A549 treated with CORT108297 at 1 μM for 4 hours (cell line): ENCODE measurements at places on chromosomes 3 and 15. TPM values are rescaled to one million over a fixed set of nuclear protein-coding genes. Genes with fewer than 3 reads are reported as not detected.

The MYZAP gene
- total RNA-seq, result 0.69 to 1.2 TPM (median 0.93 TPM) in 5 replicates

The ZNF445 gene
- 2.2 to 2.7 TPM (median 2.5 TPM) in 5 replicates for total RNA-seq

The FYTTD1 gene
- total RNA-seq, result 20.9 to 31.7 TPM (median 28.3 TPM) in 5 replicates

The EFHB gene
- 0.29 to 1.2 TPM (median 0.72 TPM) in 5 replicates for total RNA-seq

The AADACL2 gene
- total RNA-seq, result not detected in 5 replicates

The CADPS gene
- not detected in 5 replicates for total RNA-seq
